ENCODE measurements at places on chromosomes 3 and 15.

- DNase-seq = no peak
Observed at GRCh38 chr15:61079529-61079928, 149.6 kb downstream of the RORA start.

GRCh38 chr3:97793420-97794019 lies 28.3 kb upstream of the CRYBG3 start:
- no peak for DNase-seq

DNA sequence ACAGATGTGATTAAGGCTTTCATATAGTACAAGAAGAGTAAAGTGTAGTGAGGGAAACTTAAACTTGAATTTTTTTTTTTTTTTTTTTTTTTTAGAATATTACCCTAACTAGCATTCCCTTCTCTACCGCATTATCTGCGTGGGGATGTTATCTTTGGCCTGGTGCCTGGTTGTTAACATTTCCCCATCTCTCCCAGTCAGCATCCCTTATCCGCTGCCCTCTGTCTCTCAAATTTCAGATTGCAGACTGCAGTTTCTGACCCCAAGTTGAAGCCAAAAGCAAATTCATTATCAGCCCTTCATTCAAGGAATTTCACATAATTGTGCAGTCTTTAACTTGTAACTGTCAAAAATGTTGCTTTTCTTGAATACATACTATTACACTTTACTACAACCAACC lies 353.0 kb downstream of the PLOD2 start:
- no peak for DNase-seq

- no peak for DNase-seq
Observed at GRCh38 chr3:172232579-172233212, 193.3 kb downstream of the FNDC3B start.

- no peak for DNase-seq
Observed at GRCh38 chr15:97977734-97978133, 17.2 kb downstream of the ARRDC4 start.

GRCh38 chr3:100260081-100260684 lies 609 bp upstream of the TBC1D23 start:
- DNase-seq = no peak

GRCh38 chr3:182083112-182083511 lies 371.4 kb downstream of the SOX2 start:
- DNase-seq = no peak

DNA sequence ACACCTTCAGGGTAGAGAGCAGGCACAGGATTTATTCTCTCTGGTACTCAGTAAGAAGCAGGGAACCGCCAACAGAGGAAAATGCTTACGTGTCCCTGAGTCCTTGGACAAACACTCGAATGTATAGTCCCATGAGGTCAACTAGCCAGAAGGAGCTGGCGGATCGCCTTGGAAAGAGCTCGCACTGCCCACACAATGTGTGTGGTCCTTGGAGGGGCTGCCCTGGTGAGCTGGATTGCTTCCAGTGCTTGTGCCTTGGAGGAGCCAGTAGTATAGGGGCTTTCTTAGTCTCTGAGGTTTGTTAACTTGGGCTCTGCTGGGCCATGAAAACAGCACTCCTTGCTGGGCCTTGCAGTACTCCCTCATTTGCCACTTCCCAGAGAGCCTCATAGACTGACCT lies 40.7 kb upstream of the VILL start:
- DNase-seq = no peak

- no peak for DNase-seq
Observed at GRCh38 chr3:14230729-14231128, 52.1 kb downstream of the LSM3 start.

DNA sequence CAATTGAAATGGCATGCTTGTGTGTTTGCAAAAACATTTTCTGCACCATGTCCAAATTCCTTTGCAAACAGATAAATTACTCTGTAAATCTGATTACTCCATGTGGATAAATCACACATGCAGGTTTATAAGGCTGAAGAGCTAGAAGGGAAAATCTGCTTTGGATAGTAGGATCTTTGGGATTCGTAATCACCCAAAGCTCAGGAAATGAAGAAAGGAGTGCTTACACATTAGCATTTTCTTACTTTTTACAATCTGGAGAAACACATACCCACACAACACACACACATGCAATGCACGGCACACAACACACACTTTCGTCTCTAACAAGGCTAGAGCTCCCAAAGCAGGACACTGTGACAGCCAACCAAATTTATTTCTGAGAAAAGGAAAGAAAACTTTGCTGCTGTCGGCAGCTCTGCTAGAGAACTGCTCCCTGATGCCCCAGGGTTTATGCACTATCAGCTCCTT lies 2.1 kb downstream of the LSAMP start:
- no peak for DNase-seq

DNA sequence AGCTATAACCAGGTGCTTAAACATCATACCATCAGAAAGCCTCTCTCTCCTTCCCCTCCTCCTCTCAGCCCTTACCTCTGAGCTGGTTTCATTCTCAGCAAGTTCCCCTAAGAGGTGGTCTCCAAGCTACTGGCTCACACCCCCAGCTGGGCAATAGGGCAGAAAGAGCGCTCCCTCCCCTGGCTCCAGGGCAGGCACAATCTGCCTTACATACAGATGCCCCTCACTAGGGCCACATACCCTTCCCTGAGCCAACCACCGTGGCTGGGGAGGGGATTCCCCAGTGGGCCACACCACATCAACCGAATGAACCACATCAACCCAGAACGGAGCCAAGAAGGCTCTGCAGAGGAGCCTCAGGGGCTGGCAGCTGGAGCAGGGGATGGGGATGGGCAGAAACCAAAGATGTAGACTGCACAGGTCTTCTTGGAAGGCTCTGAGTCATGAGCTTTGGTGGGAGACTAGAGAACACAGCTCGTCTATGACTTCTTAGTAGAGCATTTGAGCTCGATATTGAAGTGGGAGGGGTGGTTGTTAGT lies 4.6 kb upstream of the FBLN2 start:
- DNase-seq = peak; percentile 19

GRCh38 chr15:72404841-72405240 lies 6.7 kb downstream of the TMEM202 start:
- no peak for DNase-seq

GRCh38 chr3:81947359-81947758 lies 185.9 kb upstream of the GBE1 start:
- no peak for DNase-seq

DNA sequence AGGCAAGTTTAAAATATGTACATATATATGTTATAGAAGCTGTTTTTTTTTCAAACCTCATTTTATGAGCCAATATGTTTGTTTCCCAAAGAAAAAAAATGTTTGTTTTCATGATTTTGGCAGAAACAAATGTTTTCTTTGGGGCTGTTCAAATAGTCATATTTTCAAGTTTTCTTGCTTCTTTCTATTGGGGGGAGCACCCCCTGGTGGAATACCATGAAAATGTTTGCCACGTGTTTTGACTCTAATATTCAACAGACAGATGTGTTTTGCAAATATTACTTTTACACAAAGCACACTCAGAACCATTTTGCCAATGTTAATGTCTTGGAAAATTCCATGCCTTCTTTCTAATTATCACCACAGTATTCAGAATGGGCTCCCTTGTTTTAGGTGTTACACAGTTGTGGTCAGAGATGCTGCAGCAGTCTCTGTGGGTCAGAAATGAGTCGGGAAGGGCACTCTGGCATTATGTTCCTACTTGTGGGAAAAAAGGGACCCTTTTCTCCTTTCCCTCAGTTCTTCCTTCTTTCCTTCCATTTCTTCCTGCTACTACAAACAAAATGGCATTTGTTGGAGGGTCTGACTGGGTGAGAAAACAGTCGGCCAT lies 817.0 kb downstream of the TUSC7 start:
- no peak for DNase-seq

GRCh38 chr3:196966526-196967401 lies 1.9 kb downstream of the PIGZ start:
- no peak for DNase-seq

DNA sequence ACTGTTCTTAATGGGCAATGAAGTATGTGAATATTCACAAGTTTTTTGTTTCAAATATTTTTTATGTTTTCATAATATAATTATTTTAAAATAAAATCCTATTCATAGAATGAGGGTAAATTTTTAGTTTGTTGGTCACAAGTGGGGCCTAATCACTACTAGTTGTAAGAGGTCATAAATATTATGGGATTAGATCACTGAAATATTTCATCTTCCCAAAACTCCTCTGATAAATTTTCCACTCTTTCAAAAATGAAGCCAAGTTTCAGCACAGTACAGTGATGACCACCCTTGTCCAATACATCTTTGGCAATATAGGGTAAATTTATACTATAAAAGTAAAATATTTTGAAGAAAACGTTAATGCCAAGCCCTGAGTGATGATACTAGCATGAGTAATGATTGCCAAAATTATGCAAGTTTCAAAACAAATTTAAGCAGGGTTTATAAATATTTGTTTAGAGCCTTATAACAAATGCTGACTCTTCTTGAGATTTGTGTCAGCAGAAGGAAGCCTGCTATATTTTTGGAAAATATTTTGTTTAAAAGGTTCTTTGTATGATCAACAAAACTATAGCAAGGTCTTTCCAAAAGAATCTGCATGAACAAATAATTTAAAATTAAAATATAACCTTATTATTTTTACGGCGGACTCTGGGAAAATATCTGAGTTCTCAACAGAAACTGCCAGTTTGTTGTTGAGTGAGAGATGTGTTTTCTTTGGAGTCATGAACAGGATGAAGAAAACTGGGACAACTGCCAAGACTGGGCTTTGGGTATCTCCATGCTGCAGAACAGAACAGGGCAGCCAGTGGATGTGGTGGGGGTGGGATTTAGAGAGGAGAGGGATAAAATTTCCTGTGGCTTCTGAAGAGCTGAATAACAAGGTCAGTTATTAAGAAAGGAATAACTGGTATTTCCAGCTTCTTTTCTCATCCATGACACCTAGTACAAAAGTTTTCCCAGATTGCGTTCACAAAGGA lies 17.9 kb upstream of the TM4SF1 start:
- no peak for DNase-seq

- DNase-seq = no peak
Observed at GRCh38 chr3:118761291-118761606, 273.4 kb downstream of the IGSF11 start.

DNA sequence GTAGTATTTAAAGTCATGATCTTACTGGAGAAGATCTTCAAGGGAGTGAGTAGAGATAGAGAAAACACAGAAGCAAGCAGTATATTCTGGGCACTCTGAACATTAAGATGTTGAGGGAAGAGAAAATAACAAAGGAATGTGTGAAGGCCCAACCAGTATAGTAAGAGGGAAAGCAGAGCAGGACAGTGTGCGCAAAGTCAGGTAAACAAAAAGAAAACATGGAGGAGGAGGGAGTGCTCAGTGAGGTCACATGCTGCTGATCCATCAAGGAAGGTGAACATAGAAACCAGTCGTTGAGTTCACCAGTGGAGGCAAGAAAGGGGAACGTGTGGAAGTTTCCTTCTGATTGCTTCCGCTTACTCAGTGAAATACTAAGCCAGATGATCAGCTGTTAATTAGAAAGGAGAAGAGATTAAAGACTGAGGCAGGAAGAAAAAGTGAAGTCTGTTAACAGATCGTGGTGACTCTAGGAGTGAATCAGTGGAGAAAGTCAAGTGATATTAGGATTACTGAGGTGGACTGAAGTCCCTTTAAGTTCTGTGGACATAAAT lies 47.2 kb downstream of the OPA1 start:
- DNase-seq = no peak

DNA sequence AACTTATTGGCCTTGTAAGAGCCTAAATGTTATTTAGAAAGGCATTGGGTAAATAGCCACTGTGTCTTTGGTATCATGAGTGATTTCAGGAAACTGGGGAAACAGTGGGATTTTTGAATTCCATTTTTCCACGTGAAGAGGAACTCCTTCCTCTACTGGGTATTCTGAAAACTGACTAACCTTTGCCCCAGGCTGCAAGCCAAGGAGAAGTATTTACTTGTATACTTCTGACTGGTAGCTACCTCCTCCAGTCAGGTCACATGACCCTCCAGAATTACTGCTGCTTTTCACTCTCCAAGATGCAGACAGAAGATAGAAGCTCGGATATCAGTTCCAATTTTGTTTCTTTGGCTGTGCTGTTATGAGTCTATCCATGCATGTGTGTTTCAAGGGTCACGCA lies 50.9 kb upstream of the MAP3K13 start:
- DNase-seq = no peak

DNA sequence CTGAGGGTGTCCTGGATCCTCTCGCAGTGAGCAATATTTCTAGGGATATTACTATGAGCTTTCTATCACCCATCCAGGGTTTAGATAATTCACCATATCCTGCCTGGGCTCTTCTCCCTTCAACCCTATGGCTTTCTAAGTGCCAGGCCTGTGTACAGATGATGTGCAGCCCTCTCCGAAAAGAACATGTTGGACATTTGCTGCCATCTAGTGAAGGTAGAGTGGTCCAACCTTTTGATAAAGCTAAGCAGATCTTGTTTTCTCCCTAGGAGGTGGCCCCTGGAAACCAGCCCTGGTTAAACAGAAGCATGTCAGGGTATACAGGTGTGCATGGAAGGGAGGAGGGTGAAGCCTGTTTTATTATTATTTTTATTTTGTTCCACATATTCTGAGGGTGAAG lies 27.9 kb upstream of the SCN10A start:
- DNase-seq = no peak

- no peak for DNase-seq
Observed at GRCh38 chr3:125246237-125246636, 33.7 kb upstream of the SLC12A8 start.

- no peak for DNase-seq
Observed at GRCh38 chr15:85116925-85117646, 135.4 kb downstream of the PDE8A start.

DNA sequence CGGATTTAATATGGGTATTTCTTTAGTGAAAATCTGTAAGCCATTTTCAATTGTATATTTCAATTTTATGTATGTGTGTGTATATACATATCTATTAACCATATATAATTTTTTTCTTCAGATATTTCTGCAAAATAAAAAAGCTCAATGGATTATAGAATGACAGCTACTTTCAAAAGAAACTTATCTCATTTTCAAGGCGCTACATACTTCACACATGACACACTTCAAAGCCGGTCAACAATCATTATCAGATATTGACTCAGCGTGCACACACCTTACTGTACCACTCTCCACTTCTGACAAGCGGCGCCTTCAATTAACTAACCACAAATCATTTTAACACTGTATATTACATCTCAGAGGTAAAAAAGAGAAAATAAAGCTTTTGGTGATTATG lies 39.6 kb downstream of the ATP13A3 start:
- DNase-seq = no peak

DNA sequence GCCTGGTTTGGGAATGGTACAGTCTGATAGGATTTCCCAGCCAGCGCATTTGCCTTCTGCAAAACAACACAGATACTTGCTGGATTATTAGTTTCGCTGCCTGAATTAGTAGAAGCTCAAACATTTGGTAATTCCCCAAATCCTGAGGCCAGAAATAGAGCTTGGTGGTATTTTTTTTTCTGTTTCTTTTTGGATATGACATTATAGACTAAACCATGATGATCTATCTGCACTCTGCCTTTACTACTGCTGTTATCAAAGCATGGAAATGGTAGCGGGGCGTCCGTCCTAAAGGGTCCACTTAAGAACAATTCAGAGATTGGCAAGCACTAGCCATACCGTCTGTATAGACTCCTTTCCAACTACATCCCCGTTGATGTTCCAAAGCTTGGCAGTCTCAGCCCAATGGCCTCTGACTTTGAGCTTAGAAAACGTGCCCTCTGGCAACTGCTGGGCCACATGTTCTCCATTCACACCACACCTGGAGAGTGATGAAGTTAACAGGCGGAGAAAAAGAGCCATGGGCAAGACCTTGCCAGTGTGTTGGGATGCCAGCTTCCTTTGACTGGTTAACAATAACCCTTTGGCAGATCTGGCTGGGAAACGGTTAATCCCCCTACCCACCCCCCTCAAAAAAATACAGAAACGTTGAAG lies 241.0 kb upstream of the NR2F2 start:
- no peak for DNase-seq
